ENCODE measurements at places on chromosomes 11 and 22. TPM values are rescaled to one million over a fixed set of nuclear protein-coding genes. Genes with fewer than 3 reads are reported as not detected.

Gene IGLL1
- total RNA-seq = not detected

Gene POU2F3
- total RNA-seq = 0.20 TPM

- no peak for DNase-seq
These were observed 43.4 kb upstream of the NNMT start for GRCh38 chr11:114252767-114253166.

DNA sequence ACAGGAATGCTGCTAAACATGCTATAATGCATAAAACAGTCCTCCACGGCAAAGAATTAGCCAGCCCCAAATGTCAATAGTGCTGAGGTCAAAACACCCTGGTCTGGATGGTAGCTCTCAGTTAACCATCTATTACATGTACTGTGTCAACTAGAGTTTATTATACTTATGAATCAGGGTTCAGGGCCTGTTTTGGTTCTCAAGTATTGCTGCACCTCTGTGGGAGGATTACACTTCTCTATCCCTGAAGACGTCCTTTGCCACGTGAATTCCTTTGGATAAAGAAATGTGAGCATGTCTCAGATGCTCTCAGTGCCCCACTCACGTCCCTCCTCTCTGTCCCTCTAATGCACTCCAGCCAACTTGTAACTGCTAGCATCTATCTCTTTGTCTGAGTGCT, 53.4 kb downstream of the SLC1A2 start:
- peak; percentile 20 for DNase-seq

GRCh38 chr22:23315341-23315917, 135.1 kb downstream of the BCR start:
- DNase-seq = peak; percentile 62

Gene KLHL35
- total RNA-seq = 0.87 TPM

- DNase-seq = peak; percentile 39
These were observed 52.1 kb downstream of the ALG9 start for GRCh38 chr11:111819161-111819828.

DNA sequence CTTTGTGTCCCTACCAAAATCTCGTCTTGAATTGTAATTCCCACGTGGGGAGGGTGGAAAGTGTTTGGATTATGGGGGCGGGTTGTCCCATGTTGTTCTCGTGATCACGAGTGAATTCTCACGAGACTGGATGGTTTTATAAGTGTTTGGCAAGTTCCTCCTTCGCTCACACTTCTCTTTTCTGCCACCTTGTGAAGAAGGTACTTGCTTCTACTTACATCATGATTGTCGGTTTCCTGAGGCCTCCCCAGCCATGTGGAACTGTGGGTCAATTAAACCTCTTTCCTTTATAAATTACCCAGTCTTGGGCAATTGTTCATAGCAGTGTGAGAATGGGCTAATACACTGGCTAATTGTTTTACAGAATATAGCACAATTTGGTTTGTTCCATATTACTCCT, 326.3 kb downstream of the GRM5 start:
- DNase-seq = no peak

DNA sequence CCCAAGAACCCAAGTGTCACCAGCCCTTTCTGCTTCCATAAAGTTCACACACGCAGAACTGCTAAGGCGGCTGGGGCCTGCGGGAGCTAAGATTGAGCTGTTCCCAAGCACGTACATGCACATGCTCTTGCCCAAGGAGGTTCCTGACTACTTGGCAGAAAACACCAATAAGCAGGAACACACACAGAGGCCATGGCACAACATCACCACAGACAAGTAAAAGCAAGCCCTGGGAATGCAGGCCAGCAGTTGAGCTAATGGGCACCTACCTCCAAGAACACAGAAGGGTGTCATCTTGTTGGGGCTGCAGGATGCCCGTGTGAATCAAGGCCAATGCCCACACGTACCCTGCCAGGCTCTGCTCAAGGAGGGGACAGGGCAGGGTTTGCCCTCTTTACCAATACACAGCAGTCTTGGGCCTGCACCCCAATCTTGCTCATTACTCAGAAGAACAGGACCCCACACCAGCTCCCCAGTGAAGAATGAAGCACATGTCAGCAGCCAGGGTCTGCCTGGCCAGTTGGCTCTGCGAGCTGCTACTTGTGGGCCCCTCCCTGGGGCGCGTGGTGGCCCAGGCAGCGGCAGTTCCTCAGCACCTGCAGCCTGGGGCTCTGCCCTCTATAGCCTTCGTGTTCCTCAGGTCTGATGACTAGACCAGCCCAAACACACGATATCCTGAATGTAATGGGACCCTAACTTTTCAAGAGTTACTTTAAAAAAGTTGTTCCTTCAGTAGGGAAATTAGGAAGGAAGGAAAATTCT, 32.3 kb upstream of the CYP2D6 start:
- DNase-seq = no peak

Gene SHISA8
- not detected for total RNA-seq

- no peak for DNase-seq
These were observed 14.0 kb downstream of the KIAA0930 start for GRCh38 chr22:45226503-45227186.

DNA sequence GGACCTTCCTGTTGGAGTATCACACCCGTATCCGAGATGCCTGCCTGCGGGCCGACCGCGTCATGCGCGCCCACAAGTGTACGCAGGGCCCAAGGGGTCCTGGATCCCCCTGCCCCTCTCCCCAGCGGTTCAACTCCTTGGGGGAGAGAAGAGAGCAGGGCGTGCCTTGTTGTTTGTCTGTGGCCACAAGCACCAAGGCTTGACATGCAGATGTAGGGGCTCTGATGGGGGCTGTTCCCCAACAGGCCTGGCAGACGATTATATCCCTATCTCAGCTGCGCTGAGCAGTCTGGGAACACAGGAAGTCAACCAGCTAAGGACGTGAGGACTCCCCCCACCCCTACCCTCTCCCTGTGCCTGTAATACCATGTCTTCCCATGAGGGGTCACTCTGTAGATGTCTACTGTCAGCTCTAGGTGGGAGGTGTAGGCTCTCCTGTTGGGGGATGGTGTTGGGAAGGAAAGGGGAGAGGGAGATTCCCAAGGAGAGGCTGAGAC, 6.8 kb downstream of the CFL1 start:
- no peak for DNase-seq

DNA sequence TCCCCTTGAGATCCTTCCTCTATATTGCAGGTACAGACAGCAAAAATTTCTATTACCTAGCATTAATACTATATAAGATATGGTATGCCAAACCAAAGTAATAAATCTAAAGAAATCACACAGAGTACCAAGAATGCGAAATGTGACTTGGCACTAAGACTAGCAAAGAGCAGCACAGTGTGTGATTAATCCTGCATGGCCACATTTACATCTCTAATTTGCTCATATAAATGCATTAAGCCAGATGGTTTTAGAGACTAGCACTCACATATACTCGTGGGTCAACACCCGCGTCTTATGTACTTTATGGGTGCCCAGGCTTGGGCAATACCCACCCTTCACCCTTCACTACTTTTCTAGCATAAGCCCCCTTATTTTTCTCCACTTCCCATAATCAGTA, 213.2 kb downstream of the TTC28 start:
- no peak for DNase-seq

GRCh38 chr11:131889146-131889577, 518.7 kb downstream of the NTM start:
- peak; percentile 87 for DNase-seq

GRCh38 chr11:21364866-21365624, 695.7 kb downstream of the NELL1 start:
- no peak for DNase-seq

GRCh38 chr11:67286621-67287333, 2.3 kb upstream of the ANKRD13D start:
- DNase-seq = no peak

Gene TEX54
- total RNA-seq = not detected

GRCh38 chr11:106998116-106998915, 20.0 kb downstream of the GUCY1A2 start:
- DNase-seq = peak; percentile 69

- DNase-seq = no peak
These were observed 72.3 kb upstream of the GRK3 start for GRCh38 chr22:25492162-25492561.

DNA sequence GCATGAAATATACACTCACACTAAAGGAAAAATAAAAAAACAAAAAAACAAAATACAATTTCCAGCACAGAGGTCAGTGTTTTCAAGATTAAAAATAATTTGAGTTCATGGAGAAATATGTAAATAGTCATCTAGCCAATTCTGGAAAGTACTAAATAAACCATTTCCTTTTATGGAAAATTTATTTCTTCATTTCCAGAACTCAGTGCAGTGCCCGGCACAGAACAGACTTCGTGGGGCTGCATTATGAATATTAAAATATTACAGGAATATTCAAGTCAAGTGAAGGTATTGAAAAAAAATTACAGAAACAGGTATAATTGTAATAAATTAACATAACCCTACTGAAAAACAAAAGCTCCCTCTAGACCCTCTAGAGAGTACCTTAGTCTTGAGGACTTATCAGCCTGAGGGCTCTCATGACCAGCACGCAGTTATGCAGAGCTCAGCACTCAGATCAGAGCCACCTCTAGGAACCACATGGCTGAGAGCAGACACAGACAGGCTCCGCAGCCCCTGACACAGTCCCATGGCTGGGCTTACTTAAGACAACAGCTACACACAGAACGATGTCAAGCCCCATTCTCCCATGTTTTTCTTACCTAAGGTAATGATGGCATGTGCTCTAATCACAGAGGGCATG, 45.6 kb downstream of the NCAPD3 start:
- no peak for DNase-seq

Gene CALCB
- not detected for total RNA-seq

Gene MMP8
- not detected for total RNA-seq

DNA sequence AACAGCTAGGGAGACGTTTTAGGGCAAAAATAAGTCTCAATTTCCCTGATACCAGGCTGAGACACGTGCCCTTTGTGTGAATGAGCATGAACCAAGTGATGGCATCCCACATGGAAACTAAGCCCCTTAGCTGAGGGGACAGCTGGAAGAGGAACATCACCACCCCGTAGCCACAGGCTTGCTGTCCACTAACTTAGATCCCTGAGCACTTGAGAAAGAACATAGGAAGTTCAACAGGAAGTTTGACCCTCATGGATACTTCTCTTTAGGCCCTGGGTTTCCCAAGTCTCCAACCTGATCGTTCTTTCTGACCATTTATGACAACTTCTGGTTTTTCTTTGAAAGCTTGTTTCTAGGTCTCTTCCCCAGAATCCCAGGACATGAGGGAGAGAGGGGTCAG, 11.6 kb upstream of the CKAP5 start:
- no peak for DNase-seq

GRCh38 chr11:77789731-77790476, 30.6 kb downstream of the RSF1 start:
- DNase-seq = no peak

- DNase-seq = peak; percentile 86
These were observed 64.8 kb downstream of the CADM1 start for GRCh38 chr11:115439385-115439784.

DNA sequence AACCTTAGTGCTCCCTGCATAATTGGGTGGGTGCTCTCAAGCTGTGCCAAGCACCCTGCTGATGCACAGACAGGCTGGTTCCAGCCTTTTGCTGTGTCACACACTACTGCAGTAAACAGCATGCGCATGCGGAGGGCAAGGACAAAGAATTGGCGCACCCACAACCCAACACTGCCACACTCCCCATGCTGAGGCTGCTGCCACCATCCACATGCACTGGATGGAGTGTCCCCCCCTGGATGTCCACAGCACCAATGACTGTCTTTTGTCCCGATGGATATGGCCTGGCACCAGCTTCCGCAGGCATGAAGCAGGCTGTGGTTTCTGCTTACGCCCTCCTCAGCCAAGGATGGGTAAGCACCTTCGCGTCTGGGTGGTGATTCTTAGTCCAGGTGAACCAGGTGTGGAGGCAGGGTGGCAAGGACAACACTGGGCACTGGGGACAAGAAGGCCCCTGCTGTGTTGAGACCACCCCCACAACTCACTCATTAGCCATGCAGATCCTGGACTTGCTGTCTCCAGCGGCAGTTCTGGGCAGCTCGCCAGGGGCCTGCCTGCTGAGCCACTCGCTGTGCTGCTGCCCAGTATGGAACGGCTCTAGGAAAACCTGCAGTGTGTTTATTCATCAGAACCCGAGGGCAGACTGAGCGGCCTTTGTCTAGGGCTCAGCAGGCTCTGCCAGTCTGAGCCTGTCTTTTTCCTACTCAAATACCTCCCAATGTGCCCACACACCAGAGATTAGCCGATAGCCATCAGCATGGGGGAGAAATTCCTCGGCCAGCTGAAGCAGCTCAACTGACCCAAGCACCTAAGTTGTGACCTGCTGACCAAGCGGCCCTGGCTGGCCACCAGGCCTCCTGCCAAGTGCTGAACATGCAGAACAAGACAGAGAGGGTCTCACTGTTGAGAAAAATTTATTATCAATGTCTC, 8.2 kb upstream of the NAP1L4 start:
- peak; percentile 68 for DNase-seq

DNA sequence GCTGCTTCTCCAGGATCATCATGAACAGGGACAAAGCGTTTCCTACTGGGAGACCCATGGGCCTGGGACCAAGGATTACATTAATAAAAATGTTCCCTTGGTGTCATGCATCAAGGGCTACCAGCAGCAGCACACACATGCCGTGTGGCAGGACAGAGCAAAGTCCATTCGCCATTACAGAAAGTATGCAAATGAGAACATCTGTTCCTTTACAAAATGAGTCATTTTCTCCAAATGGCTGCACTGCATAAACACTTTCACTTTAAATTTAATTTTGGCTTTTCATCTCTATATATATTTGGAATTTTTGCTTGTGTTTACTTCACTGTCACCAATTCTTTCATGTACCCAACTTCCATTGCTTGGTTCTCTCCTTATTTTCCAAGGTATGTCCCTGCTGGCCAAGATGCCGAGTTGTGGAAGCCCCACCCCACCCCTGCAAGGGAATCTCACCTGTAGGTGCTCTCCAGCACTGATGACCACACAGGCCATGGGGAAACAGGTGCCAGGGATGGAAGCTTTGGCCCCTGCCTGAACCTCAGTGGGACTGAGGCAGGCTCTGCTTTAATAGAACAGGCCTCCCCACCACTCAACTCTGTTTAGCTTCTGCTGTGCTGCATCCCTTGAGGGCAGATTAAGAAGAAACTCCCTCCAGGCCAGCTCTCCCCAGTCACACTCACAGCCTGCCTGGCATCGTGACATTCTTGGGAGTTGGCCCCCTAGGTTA, 15.6 kb upstream of the GNAZ start:
- no peak for DNase-seq

DNA sequence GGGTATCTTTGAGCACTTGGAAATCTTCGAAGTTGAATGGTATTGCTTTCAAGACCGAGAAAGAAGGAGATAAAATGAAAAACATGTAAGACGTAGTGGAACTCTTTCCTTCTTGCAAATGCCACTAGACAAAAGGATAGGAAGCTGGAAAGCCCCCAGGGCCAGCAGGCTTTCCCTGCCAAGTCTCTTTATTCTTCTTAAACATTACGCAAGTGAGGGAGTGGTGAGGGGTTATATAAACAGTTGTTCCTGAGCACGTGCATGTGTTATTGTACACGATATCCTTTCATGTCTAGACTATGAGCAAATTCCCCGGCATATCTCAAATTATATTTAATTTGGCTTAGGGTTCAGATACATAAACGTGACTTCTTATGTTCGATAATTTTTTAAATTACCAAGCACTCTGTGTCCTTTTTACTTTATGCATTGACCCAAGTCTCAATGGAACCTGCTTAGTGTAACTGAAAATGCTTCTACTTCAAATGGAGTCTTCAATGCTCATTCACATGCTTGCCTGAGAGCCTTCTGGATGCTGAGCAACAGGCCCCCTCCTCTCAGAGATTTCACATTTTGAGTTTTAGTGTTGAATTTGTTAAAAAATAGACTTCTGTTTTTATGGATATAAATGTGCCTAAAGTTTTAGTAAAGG, 59.0 kb downstream of the PPP2R1B start:
- peak; percentile 81 for DNase-seq

Gene UPB1
- not detected for total RNA-seq

All from astrocyte (in vitro differentiated cells and primary cell).